NCI-H774 (cell line): ENCODE measurements at places on chromosomes 3 and 15.

DNA sequence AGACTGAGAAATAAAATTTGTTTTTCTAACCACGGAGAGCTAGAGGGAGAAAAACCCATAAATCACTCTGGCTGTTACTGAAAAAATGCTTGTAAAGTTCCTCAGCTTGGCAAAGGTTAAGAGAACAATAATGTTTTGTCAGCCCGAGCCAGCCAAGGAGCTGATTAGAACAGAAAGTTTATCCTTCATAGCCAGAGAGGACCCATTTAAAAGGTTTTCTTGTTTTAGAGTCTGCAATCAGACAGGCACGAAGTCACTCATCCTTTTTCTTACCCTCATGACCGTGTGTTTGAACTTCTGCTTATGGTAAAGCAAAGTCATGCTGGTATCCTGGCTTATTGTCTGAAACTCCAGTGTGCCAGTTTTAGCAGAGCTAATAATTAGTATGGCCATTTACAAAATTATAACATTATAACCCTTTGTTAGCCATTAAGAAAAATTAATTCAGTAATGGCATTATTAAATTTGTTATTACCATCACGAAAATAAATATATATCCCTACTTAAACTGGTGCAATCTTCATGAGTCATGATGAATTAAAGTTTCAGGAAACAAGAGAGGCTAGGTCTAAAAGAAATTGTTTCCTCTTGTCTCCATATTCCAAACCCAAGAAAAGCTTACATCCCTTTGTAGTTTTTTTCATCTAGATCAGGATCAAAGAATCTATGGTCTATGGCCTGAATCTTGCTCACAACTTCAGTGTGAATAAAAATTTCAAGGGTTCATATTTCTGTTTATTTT, 13.5 kb upstream of the STXBP5L start:
- DNase-seq = no peak

GRCh38 chr3:129122412-129123011, 908 bp upstream of the RAB43 start:
- no peak for DNase-seq

DNA sequence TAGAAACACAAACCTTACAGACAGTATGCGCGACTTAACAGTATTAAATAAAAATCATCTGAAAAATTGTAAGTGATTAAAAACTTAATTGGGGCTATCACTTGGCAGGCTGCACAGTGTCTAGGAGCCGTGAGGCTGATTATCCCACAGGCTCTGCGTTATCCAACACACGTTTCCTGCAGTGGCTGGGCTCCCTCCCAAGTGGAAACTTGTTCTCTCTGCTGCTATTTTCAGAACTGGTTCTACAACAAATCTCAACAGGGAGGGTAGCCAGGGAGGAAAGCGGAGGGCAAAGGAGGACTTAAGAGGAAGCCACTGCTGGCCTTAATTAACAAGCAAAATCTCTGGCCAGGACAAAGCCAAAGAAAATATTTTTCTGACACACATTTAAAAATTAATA, 555.2 kb downstream of the MAGI1 start:
- no peak for DNase-seq

DNA sequence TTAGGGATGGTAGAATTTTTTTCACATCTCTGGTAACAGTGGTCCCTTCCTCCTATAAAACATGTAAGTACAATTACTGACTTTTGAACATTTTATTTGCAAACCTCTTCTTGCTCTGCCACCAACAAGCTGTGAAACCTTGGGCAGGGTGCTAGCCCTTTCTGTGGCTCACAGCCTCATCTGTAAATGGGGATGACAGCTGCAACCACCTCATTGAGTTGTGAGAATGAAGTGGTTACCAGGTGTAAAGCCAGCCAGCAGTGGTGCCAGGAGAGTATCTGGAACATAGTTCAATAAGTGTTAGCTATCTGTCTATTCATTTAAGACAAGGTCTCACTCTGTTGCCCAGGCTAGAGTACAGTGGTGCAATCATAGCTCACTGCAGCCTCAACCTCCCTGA, 278.1 kb downstream of the ERC2 start:
- no peak for DNase-seq

GRCh38 chr3:71703797-71704196, 21.4 kb downstream of the EIF4E3 start:
- DNase-seq = no peak

GRCh38 chr3:166291186-166291955, 454.1 kb upstream of the BCHE start:
- DNase-seq = no peak

DNA sequence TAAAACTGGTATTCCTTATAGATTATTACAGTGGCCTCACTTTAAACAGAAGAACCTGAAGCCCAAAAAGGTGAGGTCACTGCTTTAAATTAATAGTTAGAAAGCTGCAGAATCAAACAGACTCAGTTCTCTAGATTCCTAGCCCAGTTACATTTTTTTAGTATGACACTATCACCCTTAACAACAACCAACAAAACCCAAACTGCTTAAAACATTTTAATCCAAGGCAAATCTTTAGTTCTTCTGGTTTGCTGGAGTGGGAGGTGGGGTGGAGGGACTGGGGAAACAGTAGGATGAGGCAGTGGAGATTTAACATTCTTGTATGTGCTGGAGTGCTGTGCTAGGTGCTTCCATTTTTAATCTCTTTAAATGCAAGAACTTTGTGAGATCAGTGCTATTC, 631.6 kb upstream of the KCNMB2 start:
- DNase-seq = no peak

DNA sequence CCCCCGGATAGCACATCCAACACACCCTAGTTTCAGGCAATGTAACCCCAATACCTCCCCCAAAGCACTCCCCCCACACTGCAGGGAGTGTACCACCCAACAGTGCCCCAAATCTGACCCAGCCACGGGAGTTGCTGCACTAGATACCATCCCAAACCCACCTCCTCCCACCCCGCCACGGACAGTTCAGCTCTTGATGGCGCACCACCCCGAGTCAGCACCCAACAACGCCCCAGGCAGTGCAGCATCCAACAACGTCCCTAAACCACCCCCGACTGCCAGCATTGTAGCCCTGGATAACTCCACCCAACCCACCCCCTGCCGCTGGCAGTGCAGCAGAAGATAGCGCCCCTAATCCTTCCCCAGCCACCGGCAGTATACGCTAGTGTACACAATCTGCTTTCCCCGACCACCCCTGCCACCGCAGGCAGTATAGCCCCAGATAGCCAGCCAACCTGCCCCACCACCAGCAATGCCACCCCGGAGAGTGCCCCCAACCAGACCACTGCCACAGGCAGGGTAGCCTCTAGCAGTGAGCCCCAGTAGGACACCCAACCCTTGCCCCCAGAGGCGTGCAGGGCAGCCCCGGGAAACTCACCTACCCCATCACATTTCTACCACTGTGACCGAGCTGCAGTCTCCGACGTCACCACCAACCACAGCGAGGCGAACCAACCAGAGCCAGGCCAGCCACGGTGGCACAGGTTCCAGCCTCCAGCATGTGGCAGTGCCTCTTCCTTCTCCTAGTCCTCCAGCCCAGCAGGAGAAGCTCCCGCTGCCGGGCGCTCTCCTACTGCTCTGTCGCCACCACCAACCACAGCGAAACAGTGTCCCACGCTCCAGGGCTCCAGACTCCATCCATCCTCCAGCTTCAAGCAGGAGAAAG, 178.1 kb downstream of the POTEB3 start:
- DNase-seq = no peak

GRCh38 chr3:153219146-153219545, 57.1 kb downstream of the RAP2B start:
- DNase-seq = no peak

GRCh38 chr3:119104031-119104430, 41.9 kb upstream of the TEX55 start:
- no peak for DNase-seq

DNA sequence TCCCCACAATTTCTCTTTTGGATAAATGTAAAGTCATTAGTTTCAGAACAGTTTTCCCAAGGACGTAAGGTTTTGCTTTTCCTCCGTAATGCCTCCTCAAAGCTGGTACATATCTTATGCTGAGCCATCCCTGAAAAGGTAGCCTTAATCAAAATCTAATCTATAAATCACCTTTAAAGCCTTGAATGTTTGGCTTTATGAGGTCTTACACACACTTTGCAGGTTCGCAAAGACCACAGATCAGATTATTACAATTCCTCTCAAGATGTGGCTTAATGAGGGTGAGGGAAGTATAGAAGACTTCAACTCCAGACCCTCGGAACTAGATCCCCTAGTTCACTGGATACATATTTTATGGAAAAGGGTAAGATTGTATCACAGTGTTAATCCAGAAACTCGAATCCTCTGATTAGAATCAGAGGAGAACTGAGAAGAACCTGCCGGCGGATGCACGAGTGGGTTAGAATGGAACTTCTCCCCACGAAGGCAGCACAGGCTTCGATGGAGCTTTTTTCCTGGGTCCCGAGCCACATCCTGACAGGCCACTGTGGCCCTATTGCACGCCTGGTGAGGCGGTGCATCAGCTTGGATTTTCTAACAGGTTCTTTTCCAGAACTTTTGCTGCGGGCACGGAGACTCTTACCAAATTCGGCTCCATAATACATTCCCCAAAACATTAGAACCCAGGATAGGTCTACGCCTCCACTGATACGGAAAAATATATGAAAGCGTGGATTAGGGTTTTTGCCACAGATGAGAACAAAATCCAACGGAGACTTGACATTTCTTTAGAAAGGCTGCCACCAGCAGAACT, 1.2 kb downstream of the CTXND1 start:
- DNase-seq = no peak

GRCh38 chr3:160948273-160948672, 156.9 kb downstream of the B3GALNT1 start:
- DNase-seq = no peak

- no peak for DNase-seq
Measured at GRCh38 chr15:29115093-29115991, 154.3 kb downstream of the NSMCE3 start.

DNA sequence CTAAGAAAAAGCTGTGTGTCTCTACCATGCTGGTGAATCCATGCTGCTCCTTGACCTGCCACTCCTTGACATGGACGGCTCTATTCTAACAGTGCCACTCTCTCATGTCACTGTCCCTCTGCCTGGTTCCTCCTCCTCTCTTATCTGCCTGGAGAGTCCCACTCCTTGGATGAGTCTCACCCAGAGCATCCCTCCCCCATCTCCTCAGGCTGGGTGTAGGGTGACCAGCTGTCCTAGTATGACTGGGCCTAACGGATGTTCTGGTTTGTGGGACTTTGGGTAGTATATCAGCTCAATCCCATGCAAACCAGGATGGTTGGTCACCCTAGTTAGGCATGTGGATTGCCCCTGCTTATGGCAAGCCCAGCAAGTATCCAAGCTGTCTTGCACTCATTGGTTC, 54.3 kb downstream of the LIPC start:
- DNase-seq = no peak

GRCh38 chr3:162742159-162742717, 1245.6 kb downstream of the OTOL1 start:
- DNase-seq = no peak

GRCh38 chr15:70892912-70893560, 410 bp downstream of the LRRC49 start:
- DNase-seq = peak; percentile 21

DNA sequence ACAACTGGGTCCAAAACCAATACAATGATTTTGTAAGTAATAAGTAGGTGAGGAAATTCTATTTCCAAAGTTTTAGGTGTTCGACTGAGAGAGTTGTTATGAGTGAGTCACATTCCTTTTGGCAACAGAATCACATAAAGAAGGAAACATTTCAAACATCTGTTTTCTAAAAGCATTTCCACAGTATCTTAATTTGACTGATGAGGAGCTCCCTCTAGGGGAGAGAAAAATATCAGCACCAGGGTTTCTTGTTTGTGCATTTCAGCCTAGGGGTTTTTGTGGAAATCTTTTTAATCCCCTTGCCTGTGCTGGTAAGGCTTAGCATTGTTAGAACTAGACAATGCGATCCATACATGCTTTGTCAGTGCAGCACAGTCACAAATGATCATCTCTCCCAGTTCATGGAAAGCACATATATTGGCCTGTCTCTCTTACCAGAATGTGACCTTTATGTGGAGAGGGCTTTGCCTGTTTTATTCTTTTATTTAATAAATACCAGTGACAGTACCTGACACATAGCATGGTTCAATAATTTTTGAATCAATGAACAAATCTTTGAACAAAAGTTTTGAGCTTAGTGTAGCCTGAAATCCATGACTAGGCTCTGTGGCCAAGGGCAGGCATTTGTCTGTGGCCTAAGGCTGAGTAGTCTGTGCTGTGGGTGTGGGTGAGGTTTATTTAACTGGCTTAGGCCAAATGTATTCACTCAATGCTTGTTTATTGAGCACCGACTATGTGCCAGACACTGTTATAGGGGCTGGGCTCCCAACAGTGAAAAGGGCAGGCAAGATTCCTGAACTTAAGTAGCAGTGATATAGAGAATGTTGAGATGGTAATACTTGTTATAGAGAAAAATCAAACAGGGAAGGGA, 21.1 kb upstream of the IQCF6 start:
- DNase-seq = no peak

GRCh38 chr15:44711096-44711742, at the start of the genes B2M and PATL2:
Gene B2M (plus strand): TSS chr15:44711517. CDS start chr15:44711547, 30 bp downstream.
Gene PATL2 (minus strand): TSS chr15:44711323. CDS start chr15:44676490, 34,833 bp downstream.
- DNase-seq = peak; percentile 92

DNA sequence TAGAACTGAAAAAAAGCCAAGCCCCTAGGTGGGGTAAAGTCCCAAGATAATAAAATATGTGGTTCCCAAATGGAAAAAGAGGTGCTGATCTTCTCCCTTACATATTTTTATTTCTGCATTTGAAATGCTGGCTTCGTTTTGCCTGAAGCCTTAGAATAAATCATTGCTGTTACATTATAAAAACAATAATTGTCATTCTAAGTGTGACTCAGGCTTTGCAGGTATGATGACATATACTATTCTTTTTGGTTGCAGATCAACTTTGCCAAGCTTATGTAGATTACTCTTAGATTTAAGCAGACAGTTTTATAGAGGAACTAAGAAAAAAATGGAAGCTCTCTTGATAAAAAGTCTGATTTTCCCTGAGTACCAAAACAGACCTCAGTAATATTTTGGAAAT, 7.5 kb downstream of the IDH3A start:
- DNase-seq = no peak

GRCh38 chr3:77541203-77541922, 501.5 kb downstream of the ROBO2 start:
- no peak for DNase-seq

- no peak for DNase-seq
Measured at GRCh38 chr3:16697443-16698147, 92.4 kb upstream of the DAZL start.

DNA sequence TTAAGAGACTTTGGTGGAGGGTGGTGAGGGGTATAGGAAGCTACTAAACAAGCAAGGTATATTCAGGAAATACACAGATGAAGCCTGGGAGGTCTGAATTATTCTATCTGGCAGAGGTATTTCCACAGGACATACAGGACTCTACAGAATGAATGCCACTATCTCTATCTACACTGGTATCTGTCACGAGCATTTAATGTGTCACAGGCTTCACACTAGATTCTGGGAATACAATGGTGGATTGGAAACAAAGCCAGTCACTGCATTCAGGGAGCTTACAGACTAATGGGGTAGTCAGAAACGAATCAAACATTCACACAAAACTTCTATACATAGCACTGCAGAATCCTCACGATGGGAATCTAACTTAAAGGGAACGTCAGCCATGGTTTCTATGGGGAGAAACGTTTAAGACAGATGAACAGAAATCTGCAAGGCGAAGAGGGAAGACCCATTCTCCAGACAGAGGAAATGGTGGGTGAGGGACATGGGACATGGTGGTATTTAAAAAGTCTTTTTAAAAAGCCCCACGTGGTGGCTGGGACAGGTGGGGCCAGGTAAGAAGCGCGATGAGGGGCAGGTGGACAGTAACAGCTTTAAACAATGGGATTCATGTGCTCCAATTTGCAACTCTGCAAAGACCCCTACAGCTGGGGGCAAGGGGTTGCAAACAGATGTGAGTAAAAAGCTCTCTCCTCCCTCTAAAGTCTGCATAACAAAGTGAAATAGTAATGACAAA, 16.5 kb downstream of the LRIG1 start:
- no peak for DNase-seq
